ENCODE measurements at places on chromosomes 3 and 15.

DNA sequence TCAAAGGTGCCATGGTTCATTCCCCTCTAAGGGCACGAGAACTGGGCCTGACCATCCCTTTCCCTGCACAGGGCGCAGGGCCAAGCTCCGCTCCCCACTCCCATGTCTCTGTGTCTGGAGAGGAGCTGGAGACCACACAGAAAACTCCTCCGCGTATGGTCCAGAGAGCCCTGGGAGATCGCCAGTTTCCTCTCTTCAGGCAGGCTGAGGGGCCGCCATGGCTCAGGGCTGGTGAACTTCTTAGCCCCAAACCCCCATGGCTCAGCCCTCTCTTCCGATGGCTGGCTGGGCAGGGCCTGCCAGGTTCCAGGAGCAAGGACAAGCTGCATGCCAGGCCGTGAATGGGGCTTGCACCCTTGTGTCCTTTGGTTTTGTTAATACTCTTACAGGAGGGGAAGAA, 52.9 kb downstream of the EXOG start:
- DNase-seq: no peak

DNA sequence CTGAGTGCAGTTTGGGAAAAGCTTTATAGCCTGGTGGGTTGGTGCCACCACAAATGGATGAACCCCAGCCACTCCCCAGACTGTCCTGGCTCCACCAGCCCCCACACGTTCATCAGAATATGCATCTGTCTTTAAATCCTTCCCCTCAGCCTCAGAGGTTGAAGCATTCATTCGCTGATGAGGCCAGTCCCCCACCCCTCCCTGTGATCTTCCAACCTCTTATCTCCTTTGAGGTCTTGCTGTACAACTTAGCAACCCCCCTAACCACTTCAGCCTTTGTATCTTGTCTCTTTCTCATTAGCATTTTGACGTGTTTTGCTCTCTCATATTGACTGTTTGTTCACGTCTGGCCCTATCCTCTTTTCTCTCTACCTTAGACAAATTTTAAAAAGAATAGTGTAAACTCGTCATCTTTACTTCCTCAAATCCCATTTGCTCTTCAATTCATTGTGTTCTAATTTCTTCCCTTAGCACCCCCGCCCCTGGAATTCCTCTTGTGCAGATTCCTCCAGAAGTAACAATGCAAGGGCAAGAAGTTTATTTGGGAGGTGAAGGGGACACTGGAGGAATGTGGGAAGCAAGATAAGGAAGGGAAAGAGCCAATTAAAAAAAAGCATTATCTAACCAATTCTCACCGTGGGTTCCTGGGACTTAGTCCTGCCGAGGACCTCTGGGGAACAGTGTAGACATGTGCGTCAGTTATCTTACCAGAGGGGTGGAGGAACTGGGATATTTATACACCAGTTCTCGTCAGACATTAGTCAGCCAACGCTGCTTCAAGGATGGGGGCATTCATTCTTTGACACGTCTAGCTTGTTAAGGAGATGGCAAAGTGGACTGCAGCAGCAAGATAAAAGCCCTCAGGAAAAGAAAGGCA, 38.6 kb downstream of the MOBP start:
- DNase-seq: no peak

GRCh38 chr3:174322789-174323188, 536.3 kb upstream of the NAALADL2 start:
- no peak for DNase-seq

- DNase-seq: no peak
These were observed 25.2 kb downstream of the ATP6V1A start for GRCh38 chr3:113771993-113772392.

DNA sequence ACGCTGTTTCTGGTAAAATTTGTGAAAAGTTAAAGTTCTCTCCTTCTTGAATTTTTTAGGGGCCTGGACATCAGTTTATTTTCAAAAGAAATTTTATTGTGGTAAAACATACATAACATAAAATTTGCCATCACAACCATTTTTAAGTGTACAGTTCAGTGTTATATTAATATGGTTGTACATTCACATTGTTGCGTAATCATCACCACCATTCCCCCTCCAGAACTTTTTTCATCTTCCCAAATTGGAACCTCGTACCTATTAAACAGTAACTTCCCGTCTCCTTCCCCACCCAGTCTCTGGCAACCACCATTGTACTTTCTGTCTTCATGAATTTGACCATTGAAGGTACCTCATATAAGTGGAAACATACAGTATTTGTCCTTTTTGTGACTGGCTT, 23.0 kb upstream of the XRN1 start:
- DNase-seq: no peak

DNA sequence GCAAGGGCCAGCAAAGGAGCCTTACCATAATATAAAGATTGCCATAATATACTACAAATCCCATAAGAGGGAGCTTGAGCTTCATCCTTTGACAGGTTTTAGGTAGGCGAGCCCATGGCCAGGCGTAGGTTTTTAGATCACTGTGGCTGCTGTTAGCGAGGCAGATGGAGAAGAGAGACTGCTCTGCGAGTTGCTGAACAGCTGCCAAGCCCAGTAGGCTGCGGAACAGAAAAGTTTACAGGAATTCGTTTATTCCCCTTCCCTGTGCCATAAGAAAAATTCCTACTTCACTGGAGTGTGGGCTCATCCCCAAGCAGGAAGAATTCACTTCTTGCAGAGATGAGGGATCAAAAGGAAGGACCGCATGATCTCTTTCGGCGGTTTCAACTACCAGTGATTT, 30.5 kb downstream of the TMED3 start:
- no peak for DNase-seq

- DNase-seq: no peak
These were observed at the start of the genes DUOX1 and DUOXA1 for GRCh38 chr15:45129651-45130129. DUOX1 (plus strand) TSS chr15:45129994; CDS start chr15:45131967, 1,973 bp downstream. DUOXA1 (minus strand) TSS chr15:45129879; CDS start chr15:45123014, 6,865 bp downstream.

DNA sequence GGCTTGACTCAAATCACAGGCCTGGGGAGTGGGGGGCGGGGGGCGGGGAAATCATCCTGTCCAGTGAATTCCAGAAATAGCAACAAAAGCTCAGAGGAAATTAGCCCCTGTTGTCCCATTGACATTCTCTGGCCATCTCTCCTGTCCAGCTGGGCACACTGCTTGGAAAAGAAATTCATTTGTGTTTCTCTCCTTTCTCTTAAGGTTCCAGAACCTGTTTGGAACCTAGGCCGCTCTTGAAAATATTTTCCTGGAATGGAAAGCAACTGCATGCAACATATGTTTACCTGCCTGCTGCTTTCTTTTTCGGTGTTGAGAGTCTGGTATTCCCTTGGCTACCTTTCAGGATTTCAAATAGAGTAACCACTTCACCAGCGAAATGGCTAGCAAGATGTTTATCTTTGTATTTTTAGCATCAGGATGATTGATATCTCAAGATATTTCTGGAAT, 169.0 kb downstream of the GHSR start:
- DNase-seq: no peak

- no peak for DNase-seq
These were observed 43.3 kb downstream of the TOPAZ1 start for GRCh38 chr3:44284949-44285348.

GRCh38 chr15:57607570-57608000, 15.9 kb downstream of the MYZAP start:
- DNase-seq: peak; percentile 22
